Glutamatergic neuron (in vitro differentiated cells): ENCODE measurements at places on chromosomes 2 and 18. TPM values are rescaled to one million over a fixed set of nuclear protein-coding genes. Genes with fewer than 3 reads are reported as not detected.

The LYG2 gene
- total RNA-seq = not detected

The TEX51 gene
- not detected for total RNA-seq

The ARMC9 gene
- total RNA-seq = 19.3 TPM

The RPS27A gene
- total RNA-seq = 437 TPM

The PROKR1 gene
- 0.83 TPM for total RNA-seq

The SP140L gene
- 0.34 TPM for total RNA-seq

The PTPN2 gene
- 33.3 TPM for total RNA-seq

The FAM117B gene
- total RNA-seq = 28.9 TPM
